ENCODE measurements at places on chromosomes 2 and 18. TPM values are rescaled to one million over a fixed set of nuclear protein-coding genes. Genes with fewer than 3 reads are reported as not detected.

LHCGR gene
- not detected for total RNA-seq

ERLEC1 gene
- total RNA-seq, result 75.5 TPM

GRCh38 chr2:45992741-45993475 lies 304.3 kb upstream of the EPAS1 start:
- no peak for DNase-seq

DNA sequence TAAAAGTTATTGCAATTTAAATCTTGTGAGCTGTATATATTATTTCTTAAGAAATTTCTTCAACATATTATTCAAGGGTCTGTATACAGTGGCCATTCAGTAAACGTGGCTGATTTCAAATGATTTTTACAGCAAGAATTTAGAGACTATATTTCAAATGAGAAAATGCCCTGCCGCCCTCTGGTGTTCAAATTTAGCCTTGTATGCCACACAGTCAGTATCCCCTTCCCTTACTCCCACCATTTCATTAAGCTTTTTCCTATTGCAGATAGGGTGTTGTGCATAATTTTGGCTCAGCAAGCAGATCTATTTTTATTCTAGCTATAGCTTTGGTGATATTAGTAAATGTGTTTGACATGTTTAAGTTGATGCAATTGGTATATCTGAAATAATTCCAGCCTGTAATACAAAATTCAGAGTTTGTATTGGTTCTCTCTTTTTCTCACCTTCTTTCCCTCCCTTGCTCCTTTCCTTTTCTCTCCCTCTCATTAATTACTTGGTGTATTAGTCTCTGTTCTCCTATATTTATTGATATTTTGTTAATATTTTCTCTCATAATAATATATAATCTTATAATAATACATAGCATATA lies 22.8 kb upstream of the SCN7A start:
- peak; percentile 29 for DNase-seq

DNA sequence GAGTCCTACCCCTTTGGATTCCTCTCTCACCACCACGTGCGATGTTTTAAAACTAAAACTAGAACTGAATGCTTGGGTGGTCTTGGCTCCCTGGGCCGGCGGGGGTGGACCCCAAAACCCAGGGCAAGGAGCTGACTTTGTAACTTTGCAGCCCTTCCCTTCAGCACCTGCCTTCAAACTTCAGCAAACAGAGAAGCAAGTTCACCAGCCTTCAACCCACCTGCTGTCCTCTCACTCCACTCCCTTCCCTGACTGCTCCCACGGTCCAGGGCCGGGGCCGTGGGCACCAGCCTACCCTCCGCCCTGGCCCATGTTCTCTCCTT lies 54.5 kb downstream of the COL6A3 start:
- DNase-seq, result no peak

- DNase-seq, result no peak
Measured at GRCh38 chr18:13389491-13390131, 171.1 kb downstream of the LDLRAD4 start.

- DNase-seq, result no peak
Measured at GRCh38 chr18:39500306-39500705, 1934.7 kb upstream of the CELF4 start.

DNA sequence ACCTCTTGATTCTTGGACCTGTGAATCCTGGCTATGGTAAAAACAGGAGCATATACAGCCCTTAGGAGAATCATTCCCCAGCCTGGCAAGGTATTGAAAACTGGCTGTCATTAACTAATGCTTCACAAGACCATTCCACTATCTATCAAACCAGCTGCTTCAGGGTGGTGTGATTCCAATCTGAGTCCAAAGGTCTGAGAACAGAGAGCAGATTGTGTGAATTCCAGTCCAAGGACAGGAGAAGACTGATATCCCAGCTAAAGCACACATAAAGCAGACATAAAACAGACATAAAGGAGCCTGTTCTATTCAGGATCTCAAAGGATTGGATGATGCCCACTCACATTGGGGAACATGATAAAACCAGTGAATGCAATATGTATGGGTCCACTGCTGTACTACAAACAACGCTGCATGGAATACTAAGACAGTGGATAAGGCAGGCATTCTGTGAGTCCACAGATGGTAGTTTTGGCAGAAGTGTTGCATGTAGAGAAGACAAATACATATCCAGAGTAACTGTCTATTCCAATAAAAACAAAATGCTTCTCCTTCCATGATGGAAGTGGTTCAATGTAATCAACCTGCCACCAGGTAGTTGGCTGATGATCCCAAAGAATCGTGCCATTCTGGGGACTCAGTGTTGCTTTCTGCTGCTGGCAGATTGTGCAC lies 363.9 kb downstream of the KCNJ3 start:
- DNase-seq, result no peak

DNA sequence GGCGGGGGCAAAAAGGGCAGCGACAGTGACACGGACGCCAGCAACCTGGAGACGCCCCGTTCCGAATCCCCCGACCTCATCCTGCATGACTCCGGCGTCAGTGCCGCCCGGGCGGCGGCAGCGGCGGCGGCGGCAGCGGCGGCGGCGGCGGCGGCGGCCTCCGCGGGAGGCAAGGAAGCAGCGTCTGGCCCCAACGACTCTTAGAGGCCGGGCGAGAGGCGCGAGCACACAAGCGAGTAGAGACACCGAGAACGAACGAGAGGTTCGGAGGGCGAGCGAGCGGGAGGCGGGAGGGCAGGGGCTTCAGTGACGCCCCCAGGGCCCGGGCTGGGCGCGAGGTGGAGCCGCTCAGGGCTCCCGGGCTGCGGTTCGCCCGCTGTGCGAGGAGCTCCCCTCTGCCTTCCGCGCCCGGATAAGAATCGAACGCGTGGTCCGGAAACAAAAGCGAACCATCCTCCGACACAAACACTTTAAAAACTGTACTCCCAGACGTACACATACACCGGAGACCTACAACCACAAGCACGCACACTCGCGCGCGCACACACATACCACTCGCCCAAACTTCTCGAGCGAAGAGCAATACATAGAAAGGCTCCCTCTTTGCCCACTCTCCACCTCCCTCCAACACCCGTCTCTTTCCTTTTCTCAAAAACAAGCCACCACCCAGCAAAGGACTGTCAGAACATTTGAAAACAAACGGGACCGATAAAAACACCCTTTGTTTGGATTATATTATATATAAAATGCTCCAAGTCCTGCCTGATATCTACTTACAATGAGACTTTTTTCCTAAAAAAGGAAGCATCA lies 2.8 kb downstream of the SP9 start:
- no peak for DNase-seq

GRCh38 chr18:35247412-35248249 lies 6.8 kb downstream of the ZNF397 start:
- DNase-seq, result no peak

- no peak for DNase-seq
Measured at GRCh38 chr18:62450175-62450545, 72.7 kb upstream of the ZCCHC2 start.
